ENCODE measurements at places on chromosomes 13 and 19. TPM values are rescaled to one million over a fixed set of nuclear protein-coding genes. Genes with fewer than 3 reads are reported as not detected.

DNA sequence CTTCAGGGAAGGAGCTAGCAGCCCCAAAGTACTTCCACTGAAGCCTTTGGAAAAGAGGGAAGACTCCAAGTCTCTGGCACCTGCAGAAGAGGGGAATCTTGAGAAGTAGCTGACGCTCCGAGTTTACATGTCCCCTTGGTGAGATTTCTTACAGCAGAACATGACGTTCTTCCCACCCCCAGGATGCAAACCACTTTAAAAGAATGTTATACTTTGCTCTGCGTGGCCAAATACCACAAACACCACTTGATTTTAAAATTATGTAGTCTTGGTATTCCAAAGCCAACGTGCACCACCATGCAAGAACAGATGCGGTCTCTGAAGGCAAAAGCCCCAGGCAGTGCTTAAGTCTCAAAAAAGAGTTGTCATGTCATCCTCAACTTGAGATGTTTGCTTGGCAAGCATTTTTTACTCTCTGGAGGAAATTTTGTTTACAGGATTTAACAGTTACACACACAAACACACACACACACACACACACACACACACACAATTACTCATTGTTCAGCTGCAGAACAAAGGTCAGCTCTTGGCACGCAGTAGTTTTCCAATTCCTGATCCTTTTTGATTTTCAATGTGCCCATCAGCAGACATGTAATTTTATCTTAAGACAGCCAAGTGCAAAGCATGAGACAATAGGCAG is 106.1 kb downstream of the RGCC start:
- DNase-seq: no peak

DNA sequence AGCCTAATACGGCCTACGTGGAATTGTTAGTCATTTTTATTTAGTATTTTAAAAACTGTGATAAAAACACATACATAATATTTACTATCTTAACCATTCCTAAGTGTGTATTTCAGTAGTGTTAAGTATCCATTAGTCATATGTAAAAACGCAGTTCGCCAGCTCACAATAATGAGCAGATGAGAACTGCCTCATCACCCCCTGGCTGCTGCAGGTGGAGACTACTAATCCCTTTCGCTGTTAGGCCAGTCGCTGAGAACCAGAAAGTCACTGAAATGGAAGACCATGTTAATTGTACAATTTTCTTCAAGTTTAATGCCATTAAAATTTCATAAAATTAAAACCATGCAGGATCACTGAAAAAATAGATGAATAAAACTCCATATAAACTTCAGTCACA is 1.6 kb downstream of the ESD start:
- no peak for DNase-seq

DNA sequence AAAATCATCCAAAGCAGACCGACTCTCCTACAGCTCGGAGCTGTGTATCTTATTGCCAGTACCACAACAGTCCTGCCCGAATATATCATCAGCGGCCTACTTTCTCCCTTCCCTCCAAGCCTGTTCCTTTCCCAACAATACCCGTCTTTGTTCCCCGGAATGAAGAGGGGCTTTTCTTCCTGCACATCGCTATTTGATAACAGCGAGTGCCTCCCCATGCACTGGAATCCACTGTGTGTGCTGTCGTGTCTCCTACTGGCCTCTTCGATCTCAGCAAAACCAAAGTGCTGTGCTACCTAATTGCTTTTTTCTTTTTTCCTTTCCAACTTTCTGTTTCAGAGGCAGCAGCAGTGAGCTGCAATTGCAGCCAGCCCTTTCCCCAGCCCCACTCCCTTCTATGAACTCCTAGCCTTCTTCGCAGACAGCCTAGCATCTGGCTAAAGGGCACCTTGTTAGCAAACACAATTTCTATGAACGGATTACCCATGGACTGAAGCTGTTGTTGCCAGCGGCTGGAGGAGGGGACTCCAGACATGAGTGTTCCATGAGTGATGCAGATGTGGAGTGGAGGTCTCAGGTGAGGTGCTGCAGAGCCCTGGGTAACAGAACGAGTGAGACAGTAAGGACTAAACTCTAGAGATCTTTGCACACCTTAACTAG is 43.4 kb downstream of the EFNB2 start:
- no peak for DNase-seq

DNA sequence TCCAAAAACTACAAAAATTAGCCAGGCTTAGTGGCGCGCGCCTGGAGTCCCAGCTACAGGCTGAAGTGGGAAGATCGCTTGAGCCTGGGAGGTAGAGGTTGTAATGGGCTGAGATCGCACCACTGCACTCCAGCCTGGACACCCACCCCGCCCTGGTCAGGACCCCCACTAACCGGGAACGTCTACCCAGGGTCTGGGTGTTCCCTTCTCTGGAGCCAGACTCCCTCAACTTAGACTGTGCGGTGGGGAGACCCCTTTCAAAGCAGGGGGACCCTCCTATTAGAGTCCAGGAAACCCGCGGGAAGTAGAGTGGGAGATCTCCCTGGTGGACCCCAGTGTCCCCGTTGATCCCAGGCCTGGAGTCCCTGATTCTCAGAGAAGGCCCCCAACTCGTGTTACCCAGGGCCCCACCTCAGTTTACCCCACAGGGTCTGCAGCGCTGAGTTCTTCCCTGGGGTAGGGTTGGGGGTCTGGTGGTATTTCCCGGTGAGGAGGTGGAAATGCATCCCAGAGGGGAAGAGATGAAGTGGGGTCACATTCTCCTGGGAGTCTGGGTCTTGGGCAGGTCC is 6.1 kb upstream of the ARRDC2 start:
- no peak for DNase-seq

- no peak for DNase-seq
These were observed 12.3 kb downstream of the HRC start for GRCh38 chr19:49142866-49143335.

- no peak for DNase-seq
These were observed 1020.5 kb upstream of the SLC10A2 start for GRCh38 chr13:104086759-104087158.

DNA sequence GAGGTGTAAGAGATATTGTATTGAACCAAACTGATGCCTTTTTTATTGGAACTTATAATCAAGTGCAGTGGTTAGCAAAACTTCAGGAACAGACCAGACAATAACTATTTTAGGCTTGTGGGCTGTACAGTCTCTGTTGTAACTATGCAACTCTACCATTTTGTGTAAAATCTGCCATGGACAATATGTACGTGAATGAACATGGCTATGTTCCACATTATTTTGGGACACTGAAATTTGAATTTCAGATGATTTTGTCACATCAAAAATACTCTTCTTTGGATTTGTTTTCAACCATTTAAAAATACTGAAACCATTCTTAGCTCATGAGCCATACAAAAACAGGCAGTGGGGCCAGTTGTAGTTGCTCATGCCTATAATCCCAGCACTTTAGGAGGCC is 27.9 kb upstream of the PEG3 start:
- no peak for DNase-seq

DNA sequence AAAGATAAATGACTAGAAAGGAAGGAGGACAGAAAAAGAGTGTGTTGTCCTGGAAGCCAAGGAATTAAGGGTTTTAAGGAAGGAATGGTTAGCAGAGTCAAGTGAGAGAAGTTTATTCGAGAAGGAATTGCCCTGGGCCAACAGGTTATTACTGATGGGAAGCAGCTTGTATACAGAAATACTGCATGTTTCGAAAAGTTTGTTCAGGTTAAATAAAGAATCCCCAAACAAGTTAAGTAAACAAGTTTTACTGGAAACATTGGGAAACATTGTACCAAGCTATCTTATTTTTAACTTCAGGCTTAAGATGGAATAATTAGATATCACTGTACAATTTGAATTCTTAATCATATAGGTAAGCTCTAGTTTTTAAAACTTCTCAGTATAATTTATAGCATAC is 28.2 kb upstream of the FBXL3 start:
- no peak for DNase-seq

DNA sequence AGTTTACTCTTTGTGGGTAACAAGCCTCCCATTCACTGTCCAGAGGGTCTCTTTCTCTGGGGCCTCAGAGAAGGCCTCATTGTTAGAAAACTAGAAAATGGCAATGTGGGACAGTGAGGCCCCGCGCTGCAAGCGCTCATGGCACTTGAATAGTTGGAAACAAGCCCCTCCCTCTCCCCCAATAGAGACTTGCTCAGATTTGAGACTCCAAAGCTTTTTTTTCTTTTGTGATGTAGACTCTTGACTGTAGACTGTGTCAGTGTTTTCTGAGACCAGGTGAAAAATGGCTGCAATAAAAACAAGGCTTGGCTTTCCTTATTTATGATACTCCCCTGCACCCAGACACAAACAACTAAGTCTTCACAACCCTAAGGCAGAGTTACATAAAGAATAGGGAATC is 38.7 kb upstream of the UBL3 start:
- DNase-seq: no peak

- no peak for DNase-seq
These were observed 470.6 kb upstream of the TSHZ3 start for GRCh38 chr19:31819837-31820236.

GRCh38 chr13:33251131-33251661 is 34.4 kb downstream of the STARD13 start:
- DNase-seq: no peak

- DNase-seq: no peak
These were observed 815.2 kb downstream of the UQCRFS1 start for GRCh38 chr19:28397800-28398199.

DNA sequence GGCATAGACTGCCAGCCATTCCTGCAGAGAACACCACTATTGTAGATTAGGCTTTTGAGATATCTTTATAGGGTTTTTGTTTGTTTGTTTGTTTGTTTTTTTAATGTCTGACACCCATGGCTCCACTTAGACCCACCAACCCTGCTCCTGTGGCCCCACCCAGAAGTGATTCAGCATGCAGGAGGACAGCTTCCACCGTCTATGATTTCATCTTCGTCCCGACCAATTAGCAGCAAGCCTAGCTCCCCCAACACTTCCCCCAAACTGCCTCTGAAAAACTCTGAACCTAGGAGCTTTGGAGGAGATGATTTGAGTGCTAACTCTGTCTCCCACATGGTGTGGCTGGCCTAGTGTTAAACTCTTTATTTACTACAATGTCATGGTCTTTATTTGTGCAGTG is 108.3 kb upstream of the RXFP2 start:
- DNase-seq: no peak

- no peak for DNase-seq
These were observed 9.0 kb upstream of the ATXN8OS start for GRCh38 chr13:70098669-70099068.

DNA sequence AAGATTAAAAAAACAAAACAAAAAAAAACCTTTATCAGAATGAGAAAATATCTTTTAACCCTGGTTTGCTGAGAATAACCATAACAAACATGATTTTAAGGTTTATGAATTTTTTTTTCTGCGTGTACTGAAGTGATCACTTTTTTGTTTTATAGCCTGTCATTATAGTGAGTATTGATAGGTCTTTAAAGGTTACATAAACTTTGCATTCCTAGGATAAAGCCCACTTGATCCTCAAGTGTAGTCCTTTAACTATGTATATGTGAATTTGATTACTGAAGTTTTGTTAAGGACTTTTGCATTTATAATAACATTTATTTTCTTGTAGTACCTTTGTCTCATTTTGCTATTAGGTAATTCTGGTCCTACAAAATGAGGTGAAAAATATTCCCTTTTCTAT is 709.8 kb upstream of the PCDH20 start:
- no peak for DNase-seq

GRCh38 chr13:87147076-87147475 is 524.1 kb upstream of the SLITRK5 start:
- no peak for DNase-seq

- no peak for DNase-seq
These were observed 22.7 kb downstream of the SGCG start for GRCh38 chr13:23203516-23203915.

DNA sequence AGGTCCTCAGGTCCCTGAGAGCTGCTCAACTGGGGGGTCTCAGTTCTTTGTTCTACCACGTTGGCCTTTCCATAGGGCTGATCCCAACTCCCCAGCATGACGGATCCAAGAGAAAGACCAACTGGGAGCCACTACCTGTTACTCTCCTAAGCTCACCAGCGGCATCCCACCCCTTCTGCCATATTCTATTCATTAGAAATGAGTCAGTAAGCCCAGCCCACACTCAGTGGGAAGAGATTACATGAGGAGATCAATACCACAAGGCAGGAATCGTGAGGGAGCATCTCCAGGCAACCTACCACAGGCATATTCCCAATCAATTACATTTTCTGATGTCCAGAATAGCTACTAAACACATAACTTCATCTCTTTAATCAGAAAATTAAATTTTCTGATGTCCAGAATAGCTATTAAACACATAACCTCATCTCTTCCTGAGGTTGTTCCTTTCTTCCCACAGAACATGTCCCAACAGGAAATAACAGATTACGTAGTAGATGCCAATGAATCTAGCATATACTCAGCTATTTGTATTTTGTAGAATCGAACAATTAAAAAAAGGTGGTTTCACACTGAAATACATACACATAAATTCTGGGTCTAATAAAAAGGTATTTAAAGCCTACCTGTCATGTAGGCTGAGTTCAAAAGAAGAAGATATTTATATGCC is 708.1 kb upstream of the ARGLU1 start:
- no peak for DNase-seq

DNA sequence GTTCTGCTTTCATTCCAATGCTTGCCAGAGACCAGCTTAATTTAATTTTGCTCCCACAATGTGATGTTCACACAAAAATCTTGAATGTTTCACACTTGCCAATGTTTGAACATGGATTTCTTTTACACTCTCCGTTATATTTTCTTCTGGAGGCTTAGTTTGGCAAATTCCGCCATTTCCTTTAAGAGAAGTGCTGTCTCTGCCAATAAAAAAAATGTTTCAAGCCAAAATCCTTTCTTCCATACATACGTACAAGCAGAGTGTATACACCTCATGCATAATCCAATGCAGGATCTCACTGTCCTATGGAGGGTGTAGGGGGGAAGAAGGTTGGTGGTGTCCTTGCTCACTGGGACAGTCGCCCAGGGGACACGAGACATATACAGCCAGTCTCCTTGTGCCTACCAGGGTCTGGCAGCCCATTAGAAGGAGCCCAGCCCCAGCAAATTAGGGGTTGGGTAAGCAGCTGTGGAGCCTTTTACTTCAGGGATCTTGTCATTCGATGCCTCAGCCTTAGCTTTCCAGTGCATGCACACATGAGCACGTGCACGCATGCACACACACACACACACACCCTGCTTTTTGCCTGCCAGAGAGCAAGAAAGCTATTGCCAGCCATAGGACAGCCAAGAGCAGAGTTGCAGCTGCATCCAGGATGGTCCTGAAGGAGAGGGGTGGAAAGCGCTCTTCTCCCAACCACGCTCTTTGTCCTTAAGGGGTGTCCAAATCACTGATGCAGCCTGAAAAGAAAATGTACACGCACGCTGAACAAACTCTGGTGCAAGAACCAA is 208.3 kb downstream of the FOXO1 start:
- no peak for DNase-seq

The POLR1G gene
- total RNA-seq: 4.7 TPM

The EMC10 gene
- 77.2 TPM for total RNA-seq

The MIER2 gene
- 40.2 TPM for total RNA-seq

The RAVER1 gene
- 18.4 TPM for total RNA-seq

The COX7A1 gene
- total RNA-seq: 7.9 TPM

The ATP8A2 gene
- total RNA-seq: 0.24 TPM

The PNKP gene
- total RNA-seq: 26.0 TPM

The CGB3 gene
- not detected for total RNA-seq

The CDC34 gene
- total RNA-seq: 87.7 TPM

The HIF3A gene
- 30.0 TPM for total RNA-seq

The MKNK2 gene
- 209 TPM for total RNA-seq

The C19orf33 gene
- total RNA-seq: 304 TPM

The DHRS12 gene
- total RNA-seq: 25.8 TPM

Data from suprapubic skin (tissue), 4 donors.